ENCODE measurements at places on chromosomes 11 and 22.

DNA sequence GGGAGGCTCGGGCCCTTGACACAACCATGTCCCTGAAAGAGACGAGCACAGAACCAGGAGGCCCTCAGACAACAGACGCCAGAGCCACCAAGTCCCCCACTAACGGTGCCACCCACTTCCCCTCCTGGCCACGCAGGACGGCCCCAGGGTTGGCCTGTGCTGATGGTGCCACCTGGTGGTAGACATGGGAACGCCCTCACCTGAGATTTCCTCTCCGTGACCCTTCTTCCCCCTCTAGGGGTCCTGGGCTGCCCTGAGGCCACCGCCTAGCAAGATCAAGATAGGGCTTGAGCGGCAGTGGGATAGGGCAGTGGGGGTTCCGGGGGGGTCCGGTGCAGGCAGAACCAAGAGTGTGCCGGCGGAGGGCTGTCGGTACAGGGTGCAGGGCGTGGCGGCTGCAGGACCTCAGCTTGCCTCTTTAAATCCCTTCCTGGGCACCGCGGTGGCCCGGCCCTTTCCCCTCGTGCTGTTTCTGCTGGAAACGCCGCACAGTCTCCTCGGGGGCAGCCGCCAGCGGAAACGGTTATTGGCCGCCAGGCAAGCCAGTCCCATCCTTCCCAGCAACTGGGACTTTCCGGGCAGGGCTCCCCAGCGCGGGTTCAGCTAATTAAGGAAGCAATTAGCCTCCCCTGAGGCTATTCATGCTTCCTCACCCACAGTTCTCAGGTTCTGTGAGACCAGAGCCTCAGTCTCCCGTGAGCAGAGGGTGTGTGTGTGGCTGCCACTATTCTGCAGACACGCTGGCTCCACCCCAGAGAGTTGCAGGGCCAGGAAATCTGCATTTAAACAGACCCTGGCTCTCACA, 5.5 kb upstream of the NFAM1 start:
- no peak for DNase-seq

DNA sequence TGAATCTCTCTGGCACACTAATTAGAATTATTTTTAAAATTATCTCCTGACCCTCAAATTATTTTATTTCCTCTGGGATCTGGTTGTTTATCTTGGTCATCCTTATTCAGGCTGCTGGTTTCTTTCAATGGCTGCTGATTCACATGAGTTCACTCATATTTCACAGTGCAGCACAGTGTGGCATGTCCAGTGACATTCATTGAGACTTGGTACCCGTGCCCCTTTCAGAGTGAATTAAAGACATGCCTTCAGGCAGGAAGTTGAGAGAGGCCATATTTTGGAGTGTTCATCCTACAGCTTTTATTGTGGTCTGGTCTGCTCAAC, 13.5 kb downstream of the DCPS start:
- DNase-seq = no peak

- DNase-seq = no peak
Measured at GRCh38 chr11:117020869-117021564, 77.2 kb downstream of the SIK3 start.

DNA sequence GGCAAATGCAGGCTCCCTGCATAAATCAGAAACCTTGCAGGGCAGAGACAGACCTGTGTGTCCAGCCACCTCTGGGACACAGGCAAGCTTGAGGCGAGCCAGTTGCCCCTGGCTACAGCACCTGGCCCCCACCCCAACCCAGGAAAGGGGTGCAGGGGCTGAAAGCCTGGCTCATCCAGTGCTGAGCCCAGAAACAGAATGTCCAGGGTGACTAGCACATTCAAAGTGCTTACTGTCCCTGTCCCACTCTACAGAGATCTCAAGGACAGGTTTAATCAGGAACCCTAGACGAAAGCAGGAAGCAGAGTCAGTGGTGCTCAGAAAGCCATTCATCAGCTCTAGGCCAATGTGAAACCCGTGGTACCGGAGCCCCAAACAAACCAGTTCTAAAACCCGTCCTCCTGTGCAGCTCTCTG, 31.9 kb downstream of the PLEKHA7 start:
- DNase-seq = no peak

DNA sequence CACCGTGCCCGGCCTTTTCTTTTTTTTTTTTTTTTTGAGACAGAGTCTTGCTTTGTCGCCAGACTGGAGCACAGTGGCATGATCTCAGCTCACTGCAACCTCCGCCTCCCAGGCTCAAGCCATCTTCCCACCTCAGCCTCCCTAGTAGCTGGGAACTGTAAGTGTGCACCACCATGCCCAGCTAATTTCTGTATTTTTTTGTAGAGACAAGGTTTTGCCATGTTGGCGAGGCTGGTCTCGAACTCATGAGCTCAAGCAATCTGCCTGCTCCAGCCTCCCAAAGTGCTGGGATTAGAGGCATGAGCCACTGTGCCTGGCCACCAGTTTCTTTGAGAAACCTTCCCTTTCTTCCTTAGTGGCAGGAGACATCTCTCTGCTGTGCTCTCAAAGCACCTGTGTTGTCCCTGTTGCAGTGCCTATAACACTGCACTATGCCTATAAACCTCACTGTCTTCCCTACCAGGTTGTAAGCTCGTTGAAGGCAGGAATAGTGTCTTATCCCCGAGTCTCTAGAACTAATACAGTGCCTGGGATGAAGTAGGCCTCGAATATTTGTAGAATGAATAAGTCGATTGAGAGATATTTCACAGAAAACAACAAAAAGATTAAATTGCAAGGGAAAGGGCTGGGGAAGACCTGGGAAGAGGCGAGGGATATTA, 13.7 kb downstream of the TAGLN start:
- DNase-seq = no peak

DNA sequence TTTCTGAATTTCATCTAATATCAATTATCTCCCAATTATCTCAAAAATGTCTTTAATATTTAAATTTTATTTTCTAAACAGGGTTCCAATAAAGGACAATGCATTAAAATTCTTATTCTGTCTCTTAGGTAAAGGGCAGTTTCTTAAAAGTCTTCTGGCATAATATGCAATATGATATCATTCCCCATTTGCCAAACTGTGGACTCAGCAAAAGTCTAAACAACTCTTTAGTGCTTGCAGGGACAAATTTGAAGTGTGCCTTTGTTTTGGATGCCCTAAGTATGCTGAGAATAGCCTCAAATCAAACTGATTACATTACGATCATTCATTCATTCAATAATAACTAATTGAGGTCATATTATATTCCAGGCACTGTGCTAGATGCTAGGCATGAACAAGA, 281.0 kb upstream of the KIRREL3 start:
- DNase-seq = no peak

- DNase-seq = no peak
Measured at GRCh38 chr11:95359756-95360155, 128.8 kb upstream of the SESN3 start.

- peak; percentile 2 for DNase-seq
Measured at GRCh38 chr11:60334005-60334620, 7.1 kb downstream of the MS4A6E start.

DNA sequence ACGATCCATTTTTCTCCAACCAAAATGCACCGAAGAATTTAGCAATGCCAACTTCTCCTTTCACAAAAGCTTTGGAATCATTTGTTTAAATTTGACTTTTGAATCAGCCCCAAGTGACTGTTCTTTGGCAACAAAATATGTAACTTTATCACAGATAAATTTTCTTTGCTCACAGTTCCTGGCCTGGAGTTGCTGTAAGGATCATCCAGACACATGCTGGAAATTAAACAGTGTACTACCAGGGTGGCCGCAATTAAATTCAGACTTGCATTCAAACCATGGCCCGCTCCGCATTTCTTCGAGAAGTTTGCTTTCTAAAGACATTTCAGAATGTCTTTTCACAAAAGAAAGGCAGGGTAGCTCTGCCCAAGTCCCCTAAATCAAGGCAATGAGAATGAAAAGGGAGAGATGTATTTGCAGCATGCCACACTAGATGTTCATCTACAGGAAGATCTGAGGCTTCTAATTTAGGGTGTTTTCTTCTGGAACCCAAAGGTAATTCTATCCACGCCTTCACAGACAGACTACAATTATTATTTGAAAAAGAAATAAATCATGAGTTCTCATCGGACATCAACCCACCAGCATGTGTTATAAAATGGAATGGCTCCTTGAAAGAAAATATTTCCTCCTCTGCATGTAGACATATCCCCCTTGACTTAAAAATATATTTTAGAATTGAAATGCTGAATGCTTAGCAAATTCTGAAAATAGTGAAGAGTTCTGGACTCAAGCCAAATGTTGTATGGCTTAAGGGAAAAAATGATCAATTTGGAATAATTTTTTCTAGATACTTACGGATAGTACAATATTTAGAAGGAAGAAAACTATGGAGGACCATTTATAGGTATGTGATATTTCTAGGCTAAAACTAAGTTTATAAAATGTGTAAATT, 189.7 kb upstream of the BLID start:
- no peak for DNase-seq

- DNase-seq = no peak
Measured at GRCh38 chr11:122696662-122697061, 41.1 kb downstream of the UBASH3B start.

- DNase-seq = no peak
Measured at GRCh38 chr22:44286646-44287045, 26.1 kb downstream of the SHISAL1 start.

- no peak for DNase-seq
Measured at GRCh38 chr11:350723-351255, 18.5 kb upstream of the B4GALNT4 start.

DNA sequence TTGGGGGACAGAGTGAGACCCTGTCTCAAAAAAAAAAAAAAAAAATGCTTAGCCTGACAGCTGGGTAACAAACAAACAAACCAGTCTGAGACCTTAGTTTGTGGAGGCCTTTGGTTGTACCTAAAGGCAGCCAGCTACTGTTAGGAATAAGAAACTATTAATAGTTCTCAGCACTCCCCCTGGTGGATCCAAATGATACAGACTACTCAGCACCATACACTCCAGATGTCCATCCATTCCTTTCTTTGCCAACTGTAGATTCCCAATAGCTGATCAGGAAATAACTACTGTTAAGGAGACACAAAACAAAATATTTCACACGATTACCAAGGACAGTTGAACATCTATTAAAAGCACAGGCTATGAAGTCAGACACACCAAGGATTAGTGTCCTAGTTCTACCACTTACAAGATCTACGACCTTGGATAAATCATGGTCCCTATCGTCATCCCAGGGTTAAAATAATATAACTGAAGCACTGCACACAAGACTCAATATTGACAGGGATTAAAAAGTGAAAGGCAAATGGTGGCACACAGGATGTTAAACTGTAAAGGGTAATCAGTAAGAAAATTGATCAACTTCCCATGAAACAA, 17.2 kb downstream of the CLDN25 start:
- DNase-seq = no peak

DNA sequence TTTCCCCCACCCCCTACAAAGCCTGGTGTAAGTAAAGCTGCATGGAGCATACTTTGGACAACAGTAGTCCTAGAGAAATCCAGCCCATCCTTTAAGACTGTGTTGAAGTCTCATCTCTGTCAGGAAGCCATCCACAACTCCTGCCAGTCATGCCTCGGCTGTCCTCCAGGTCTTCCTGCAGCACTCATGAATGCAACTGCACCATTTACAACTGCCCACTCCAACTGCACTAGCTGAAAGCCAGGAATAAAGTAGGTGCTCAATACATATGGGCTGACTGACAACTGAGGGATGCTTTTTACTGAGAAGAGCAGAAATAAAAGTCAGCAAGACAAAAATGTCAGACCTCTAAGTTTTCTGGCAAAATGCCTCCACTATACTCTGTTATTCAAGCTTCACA, 27.4 kb downstream of the IL18BP start:
- no peak for DNase-seq

DNA sequence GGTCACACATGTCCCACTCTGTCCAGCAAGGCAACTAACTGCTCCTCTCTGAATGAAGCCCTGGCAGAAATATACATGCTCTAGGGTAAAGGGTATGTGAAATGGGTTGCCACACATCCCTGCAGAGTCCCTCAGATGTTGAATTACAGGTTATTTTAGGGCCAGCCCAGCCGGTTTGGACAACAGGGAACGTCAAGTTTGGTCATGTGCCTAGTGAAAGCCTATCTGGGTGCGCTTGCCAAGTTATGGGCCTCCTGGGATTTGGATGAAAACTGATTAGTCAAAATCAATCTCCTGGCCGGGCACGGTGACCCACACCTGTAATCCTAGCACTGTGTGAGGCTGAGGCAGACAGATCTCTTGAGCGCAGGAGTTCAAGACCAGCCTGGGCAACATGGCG, 10.4 kb downstream of the AP1B1 start:
- DNase-seq = no peak

DNA sequence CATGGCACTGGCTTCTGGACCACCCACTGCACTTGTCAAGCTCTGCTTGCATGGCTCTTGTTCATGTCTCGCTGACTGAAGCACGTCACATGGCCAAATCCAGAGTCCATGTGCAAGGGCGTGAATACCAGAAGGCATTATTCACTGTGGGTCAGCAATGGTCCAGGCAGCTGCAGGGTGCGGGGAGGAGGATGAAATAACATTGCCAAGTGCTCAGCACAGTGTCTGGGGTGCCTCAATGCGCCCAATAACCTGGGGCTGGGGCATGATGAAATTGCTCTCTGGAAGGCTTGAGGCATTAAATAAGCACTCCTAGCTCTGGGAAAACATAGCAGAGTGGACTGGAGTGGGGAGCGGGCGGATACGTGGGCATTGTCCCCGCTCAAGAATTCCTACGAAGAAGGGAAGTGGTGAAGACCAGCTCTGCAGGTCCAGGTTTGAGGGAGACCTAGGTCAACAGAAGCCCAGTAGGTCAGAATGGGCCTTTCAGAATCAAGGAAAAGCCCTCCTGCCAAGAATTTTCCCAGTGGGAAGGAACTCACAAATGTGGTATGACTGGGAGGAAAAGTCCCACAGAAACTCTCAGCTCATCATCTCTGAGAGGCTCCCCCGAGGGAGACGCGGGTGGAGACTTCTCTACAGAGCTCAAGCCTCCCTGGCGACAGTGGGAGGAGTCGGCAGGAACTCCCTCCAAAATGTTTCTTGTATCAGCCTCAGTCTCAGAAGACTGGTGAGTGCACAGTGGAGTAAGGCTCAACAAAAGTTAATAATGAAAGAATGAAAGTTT, 15.3 kb upstream of the ACCSL start:
- DNase-seq = no peak

- DNase-seq = no peak
Measured at GRCh38 chr11:105156231-105156630, 16.7 kb upstream of the CARD18 start.

DNA sequence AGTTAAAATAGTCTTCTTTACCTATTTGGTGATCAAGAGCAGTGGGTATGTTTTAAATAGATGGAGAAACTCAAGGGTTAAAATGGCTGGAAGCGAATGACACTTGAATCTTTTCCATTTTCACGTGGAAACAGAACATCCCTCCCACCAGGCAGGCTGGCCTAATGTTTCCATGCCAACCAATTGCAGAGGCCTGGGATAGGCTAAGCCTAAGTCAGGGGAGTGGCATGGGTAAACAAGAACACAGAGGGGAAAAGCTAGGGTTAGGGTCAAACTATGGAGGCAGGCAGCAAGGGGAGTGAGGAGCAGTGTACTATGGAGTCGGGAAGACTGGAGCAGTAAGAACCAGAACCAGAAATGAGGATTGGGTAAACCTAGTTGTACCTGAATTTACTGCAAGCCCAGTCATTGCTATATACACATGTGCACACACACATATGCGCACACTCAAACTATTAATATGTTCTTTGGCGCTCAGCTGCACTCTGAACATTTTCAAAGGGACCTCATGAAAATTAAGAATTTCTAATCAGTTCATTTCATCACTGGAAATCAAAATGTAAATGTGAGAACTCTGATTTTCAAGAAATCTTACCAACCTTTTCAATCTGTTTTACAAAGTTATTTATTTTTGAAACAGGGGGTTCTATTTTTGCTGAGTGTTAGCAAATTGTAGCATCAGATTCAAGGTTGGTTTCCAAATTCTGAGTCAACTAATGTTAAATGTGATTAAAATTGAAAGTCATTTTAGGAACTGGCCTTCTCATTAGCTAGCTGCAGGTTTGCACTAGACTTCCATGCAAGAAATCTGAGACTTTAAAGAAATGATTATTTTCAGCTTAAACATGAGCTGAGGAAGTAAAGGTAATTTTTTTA, 327.0 kb upstream of the CCDC90B start:
- no peak for DNase-seq
